ENCODE measurements at places on chromosomes 11 and 22. TPM values are rescaled to one million over a fixed set of nuclear protein-coding genes. Genes with fewer than 3 reads are reported as not detected.

The MRGPRF gene
- total RNA-seq = 0.15 TPM

The SCGB2A2 gene
- total RNA-seq = not detected

The OR2D2 gene
- not detected for total RNA-seq

The DUSP8 gene
- total RNA-seq = 1.9 TPM

The GNG3 gene
- total RNA-seq = not detected

The OR2AG1 gene
- total RNA-seq = not detected

The C22orf42 gene
- not detected for total RNA-seq

The ACTN3 gene
- not detected for total RNA-seq

The PARVG gene
- not detected for total RNA-seq

The OR4D5 gene
- not detected for total RNA-seq

The SLC17A6 gene
- total RNA-seq = not detected

The C1QTNF4 gene
- not detected for total RNA-seq

The HPX gene
- 0.44 TPM for total RNA-seq

The ANO1 gene
- total RNA-seq = 1.1 TPM

The CDC45 gene
- total RNA-seq = 23.5 TPM

The RIC3 gene
- total RNA-seq = 1.4 TPM

The FAM111B gene
- 7.6 TPM for total RNA-seq

The C11orf42 gene
- not detected for total RNA-seq

The OR51B4 gene
- total RNA-seq = not detected

The MMP3 gene
- total RNA-seq = 0.08 TPM

The OR4C46 gene
- total RNA-seq = not detected

The PDE3B gene
- 2.5 TPM for total RNA-seq

The HBD gene
- total RNA-seq = not detected

The CHRM1 gene
- total RNA-seq = 0.11 TPM

The CNTN5 gene
- total RNA-seq = not detected

The DGCR6 gene
- total RNA-seq = 1.6 TPM

The TNNT3 gene
- not detected for total RNA-seq

The BEST1 gene
- 4.6 TPM for total RNA-seq

Measured in A549 treated with DMSO at 1 μM for 4 hours (cell line).